Lung (tissue), 17 donors: ENCODE measurements at places on chromosomes 4 and X. TPM values are rescaled to one million over a fixed set of nuclear protein-coding genes. Genes with fewer than 3 reads are reported as not detected.

Gene MEPE
- not detected for polyA plus RNA-seq

Gene SLC38A5
- polyA plus RNA-seq, result 80.9 TPM

Gene NKX3-2
- polyA plus RNA-seq, result not detected

Gene SLC7A11
- 2.0 TPM for polyA plus RNA-seq

Gene SPP1
- polyA plus RNA-seq, result 5.4 TPM

Gene BRCC3
- 13.1 TPM for polyA plus RNA-seq

Gene L1CAM
- 0.20 TPM for polyA plus RNA-seq

Gene FGB
- polyA plus RNA-seq, result 0.28 TPM

Gene JCHAIN
- 91.8 TPM for polyA plus RNA-seq

Gene FHL1
- 90.5 TPM for polyA plus RNA-seq

Gene AIFM1
- polyA plus RNA-seq, result 27.8 TPM

GRCh38 chr4:10115271-10115796 lies 1.3 kb downstream of the WDR1 start:
- peak overlapping the region; percentile 96 for H3K27ac ChIP-seq
- peak overlapping the region; percentile 92 for H3K4me3 ChIP-seq
- peaks cover 10% of the 10 kb centered on the region for H3K36me3 ChIP-seq
- no peaks in the 10 kb centered on the region for H3K27me3 ChIP-seq

DNA sequence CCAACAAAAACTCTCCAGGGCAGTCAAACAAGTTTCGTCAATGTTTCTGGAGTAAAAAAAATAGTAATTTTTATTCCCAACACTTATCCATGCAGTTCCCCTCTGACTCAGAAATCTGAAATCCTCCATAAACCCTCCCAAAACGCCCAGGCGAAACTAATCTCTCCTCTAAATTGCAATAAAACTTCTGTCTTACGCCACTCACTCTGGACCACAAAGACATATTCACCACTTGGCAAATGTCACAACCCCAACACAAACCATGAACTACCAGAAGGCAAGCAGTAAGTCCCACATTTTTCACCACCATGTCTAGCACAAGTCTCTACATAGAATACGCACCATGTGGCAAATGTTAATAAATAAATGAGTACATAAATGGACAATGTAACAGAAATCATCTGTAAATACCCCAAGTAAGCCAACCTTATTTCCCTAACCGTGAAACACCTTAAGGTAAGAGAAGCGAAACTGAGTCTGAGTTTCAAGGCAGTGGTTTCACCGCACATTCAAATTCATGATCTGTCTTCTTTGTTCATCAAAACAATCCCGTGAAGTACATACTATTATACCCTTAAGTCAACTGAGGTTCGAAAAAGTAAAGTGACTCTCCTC lies 1.6 kb downstream of the PAPSS1 start:
- H3K27me3 ChIP-seq, result no peaks in the 10 kb centered on the region
- no peak overlapping the region for H3K27ac ChIP-seq
- peaks cover 25% of the 10 kb centered on the region for H3K4me1 ChIP-seq
- H3K36me3 ChIP-seq, result no peaks in the 10 kb centered on the region
- no peak overlapping the region for H3K4me3 ChIP-seq

- H3K27me3 ChIP-seq, result no peaks in the 10 kb centered on the region
- no peaks in the 10 kb centered on the region for H3K36me3 ChIP-seq
- no peak overlapping the region for H3K4me3 ChIP-seq
- DNase-seq, result no peak
- no peaks in the 10 kb centered on the region for H3K4me1 ChIP-seq
Measured at GRCh38 chr4:127048376-127049044, 584.2 kb upstream of the INTU start.

GRCh38 chrX:34341258-34341657 lies 209.1 kb upstream of the FAM47A start:
- H3K27me3 ChIP-seq, result no peaks in the 10 kb centered on the region
- no peaks in the 10 kb centered on the region for H3K36me3 ChIP-seq
- H3K27ac ChIP-seq, result no peak overlapping the region
- no peak overlapping the region for H3K4me3 ChIP-seq
- no peak for DNase-seq

DNA sequence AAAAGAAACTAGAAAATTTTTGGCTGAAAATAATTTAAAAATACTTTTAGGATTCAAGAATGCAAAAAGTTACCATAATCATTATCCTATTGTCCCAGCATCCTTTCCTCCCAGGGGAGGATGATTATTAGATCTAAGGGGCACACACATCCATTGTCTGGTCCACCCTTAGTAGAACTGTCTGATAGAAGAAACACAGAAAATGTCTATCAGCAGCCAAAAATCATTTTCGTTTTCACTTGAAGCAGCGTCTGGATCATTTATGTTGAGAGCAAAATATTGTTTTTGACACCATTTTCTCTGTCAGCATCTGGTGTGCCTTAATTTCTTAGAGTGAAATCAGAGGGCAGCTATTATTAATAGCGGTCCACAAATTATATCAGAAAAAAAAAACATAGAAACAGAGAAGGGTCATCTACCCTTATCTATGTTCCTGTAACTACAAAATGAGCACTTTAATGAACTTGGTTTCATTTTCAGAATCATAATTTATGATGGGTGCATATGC lies 446.3 kb downstream of the TRAM1L1 start:
- no peak for DNase-seq
- no peaks in the 10 kb centered on the region for H3K36me3 ChIP-seq
- H3K4me3 ChIP-seq, result no peak overlapping the region
- no peaks in the 10 kb centered on the region for H3K27me3 ChIP-seq

- no peak overlapping the region for H3K4me3 ChIP-seq
- DNase-seq, result no peak
- no peak overlapping the region for H3K27ac ChIP-seq
- peaks cover 17% of the 10 kb centered on the region for H3K4me1 ChIP-seq
Measured at GRCh38 chr4:145531223-145531622, 49.6 kb downstream of the SMAD1 start.

GRCh38 chrX:34406580-34406979 lies 250.5 kb downstream of the TMEM47 start:
- no peaks in the 10 kb centered on the region for H3K27me3 ChIP-seq
- no peaks in the 10 kb centered on the region for H3K36me3 ChIP-seq
- no peak for DNase-seq
- H3K27ac ChIP-seq, result no peak overlapping the region
- H3K4me1 ChIP-seq, result no peaks in the 10 kb centered on the region

GRCh38 chr4:8834681-8835220 lies 36.9 kb downstream of the HMX1 start:
- peaks cover 3% of the 10 kb centered on the region for H3K27me3 ChIP-seq
- H3K4me3 ChIP-seq, result no peak overlapping the region
- no peak overlapping the region for H3K27ac ChIP-seq
- no peaks in the 10 kb centered on the region for H3K4me1 ChIP-seq

GRCh38 chrX:133081990-133082389 lies 14.9 kb downstream of the USP26 start:
- H3K4me3 ChIP-seq, result no peak overlapping the region
- H3K36me3 ChIP-seq, result no peaks in the 10 kb centered on the region
- no peaks in the 10 kb centered on the region for H3K4me1 ChIP-seq
- peaks cover 5% of the 10 kb centered on the region for H3K27me3 ChIP-seq

DNA sequence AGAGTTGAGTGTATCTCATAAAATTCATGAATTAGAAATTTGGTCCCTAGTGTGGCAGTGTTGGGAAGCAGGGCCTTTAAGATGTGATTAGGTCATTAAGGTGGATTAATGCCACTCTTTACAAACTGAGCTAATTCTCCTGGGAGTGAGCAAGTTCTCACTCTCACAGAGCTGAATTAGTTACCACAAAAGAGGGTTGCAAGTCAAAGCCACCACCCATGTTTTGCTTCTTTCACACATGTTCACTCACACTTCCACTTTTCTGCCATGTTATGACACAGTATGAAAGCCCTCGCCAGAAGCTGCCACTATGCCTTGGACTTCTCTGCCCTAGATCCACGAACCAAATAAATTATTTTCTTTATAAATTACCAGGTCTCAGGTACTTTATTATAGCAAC lies 332.1 kb downstream of the ARAP2 start:
- no peaks in the 10 kb centered on the region for H3K27me3 ChIP-seq
- no peak overlapping the region for H3K27ac ChIP-seq
- H3K4me1 ChIP-seq, result no peaks in the 10 kb centered on the region
- no peak overlapping the region for H3K4me3 ChIP-seq

GRCh38 chr4:80419946-80420345 lies 84.4 kb downstream of the CFAP299 start:
- no peaks in the 10 kb centered on the region for H3K36me3 ChIP-seq
- no peaks in the 10 kb centered on the region for H3K4me1 ChIP-seq
- H3K27ac ChIP-seq, result no peak overlapping the region
- no peak overlapping the region for H3K4me3 ChIP-seq

- H3K4me1 ChIP-seq, result peaks cover 2% of the 10 kb centered on the region
- no peaks in the 10 kb centered on the region for H3K27me3 ChIP-seq
- no peak overlapping the region for H3K4me3 ChIP-seq
- no peak overlapping the region for H3K27ac ChIP-seq
- no peak for DNase-seq
- H3K36me3 ChIP-seq, result no peaks in the 10 kb centered on the region
Measured at GRCh38 chrX:43747476-43747875, 91.4 kb downstream of the MAOA start.

DNA sequence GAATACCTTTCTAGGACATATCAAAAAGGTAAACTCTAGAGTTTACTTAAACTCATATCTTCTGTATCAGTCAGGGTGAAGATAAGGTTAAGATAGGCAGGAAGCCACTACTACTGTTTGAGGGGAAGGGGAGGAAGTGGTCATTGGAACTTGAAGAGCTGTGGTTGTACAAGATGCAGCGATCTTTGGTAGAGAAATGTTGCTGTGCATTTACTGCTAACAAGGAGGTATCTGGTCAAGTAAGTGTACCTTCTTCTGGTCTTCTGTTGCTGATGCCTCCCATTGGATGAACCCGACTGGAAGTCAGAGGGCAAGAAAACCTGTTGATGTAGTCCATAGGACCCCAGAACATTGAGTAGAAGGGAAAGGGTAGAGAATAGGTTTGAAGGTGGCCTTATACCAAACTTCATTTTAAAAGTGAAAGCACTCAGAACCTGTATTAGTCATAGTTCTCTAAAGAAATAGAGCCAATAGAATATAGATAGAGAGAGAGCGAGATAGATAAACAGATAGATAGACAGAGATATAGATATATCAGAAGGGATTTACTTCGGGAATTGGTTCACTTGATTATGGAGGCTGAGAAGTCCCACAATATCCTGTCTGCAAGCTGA lies 47.9 kb upstream of the TSPAN5 start:
- no peak overlapping the region for H3K27ac ChIP-seq
- H3K36me3 ChIP-seq, result no peaks in the 10 kb centered on the region
- H3K4me3 ChIP-seq, result no peak overlapping the region
- H3K27me3 ChIP-seq, result no peaks in the 10 kb centered on the region

- no peak within 1 kb of the TSS for H3K4me3 ChIP-seq
- H3K27me3 ChIP-seq, result peaks cover 16% of the 10 kb centered on the region
- H3K27ac ChIP-seq, result no peak within 1 kb of the TSS
- peak; percentile 55 for DNase-seq
Measured at GRCh38 chrX:143635915-143636314, at the start of gene SLITRK4. Gene SLITRK4 (minus strand): TSS chrX:143636101. CDS start chrX:143631108, 4,993 bp downstream.

- H3K4me1 ChIP-seq, result no peaks in the 10 kb centered on the region
- H3K4me3 ChIP-seq, result no peak overlapping the region
- no peaks in the 10 kb centered on the region for H3K36me3 ChIP-seq
- peaks cover 2% of the 10 kb centered on the region for H3K27me3 ChIP-seq
- DNase-seq, result no peak
Measured at GRCh38 chrX:137353404-137353803, 212.5 kb upstream of the ZIC3 start.

DNA sequence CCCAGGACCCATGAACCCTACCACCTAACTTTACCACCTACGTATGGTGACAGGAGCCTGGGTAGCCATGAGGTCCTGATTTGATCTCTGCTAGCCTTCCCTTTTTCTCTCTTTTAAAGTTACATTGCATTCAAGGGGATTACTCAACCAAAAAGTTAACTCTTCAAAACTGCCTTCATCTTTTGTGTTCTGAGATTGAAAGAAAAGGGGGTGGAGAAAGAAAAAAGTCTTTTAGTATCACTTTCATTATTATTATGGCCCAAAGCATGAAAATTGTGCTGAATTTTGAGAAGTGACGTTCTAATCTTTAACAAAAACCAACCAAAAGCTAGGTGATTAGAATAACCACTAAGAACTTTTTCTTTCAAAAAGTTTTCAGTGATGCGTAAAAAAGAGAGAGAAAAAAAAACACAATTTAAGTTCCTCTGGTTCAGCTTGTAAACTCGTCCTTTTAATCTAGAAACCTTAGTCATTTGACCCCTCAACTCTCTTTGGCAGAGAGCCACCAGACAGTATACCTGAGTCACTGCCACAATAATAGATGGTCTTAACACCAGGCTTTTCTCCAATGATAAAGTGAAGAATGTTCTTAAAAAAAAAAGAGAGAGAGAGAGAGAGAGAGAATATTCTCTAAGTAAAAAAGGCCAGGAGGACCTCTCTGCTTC lies 347.4 kb upstream of the FGF13 start:
- H3K36me3 ChIP-seq, result no peaks in the 10 kb centered on the region
- no peak overlapping the region for H3K4me3 ChIP-seq
- no peaks in the 10 kb centered on the region for H3K27me3 ChIP-seq
- H3K4me1 ChIP-seq, result no peaks in the 10 kb centered on the region
- no peak for DNase-seq

DNA sequence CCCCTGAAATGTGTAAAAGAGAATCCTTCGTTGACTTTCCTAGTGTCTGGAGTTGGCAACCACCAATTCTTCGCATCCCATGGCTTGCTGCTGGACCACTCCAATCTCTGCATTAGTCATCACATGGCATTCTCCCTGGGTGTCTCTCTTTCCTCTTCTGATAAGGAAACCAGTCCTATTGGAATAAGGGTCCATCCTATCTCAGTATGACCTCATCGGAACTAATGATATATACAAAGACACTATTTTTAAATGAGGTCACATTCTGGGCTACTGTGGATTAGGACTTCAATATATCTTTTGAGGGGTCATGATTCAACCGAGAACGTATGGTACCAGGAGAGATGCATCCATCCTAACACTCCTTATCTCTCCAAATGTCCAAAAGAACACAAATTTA lies 259.1 kb upstream of the CPEB2 start:
- H3K27me3 ChIP-seq, result no peaks in the 10 kb centered on the region
- no peak overlapping the region for H3K27ac ChIP-seq
- H3K4me1 ChIP-seq, result no peaks in the 10 kb centered on the region

GRCh38 chr4:67603310-67604028 lies 44.9 kb downstream of the STAP1 start:
- H3K4me3 ChIP-seq, result no peak overlapping the region
- H3K27me3 ChIP-seq, result no peaks in the 10 kb centered on the region
- H3K4me1 ChIP-seq, result no peaks in the 10 kb centered on the region
- no peak for DNase-seq

GRCh38 chr4:179941911-179942310 lies 2301.3 kb upstream of the TENM3 start:
- DNase-seq, result no peak
- H3K27ac ChIP-seq, result no peak overlapping the region
- no peak overlapping the region for H3K4me3 ChIP-seq
- H3K4me1 ChIP-seq, result no peaks in the 10 kb centered on the region

- H3K4me1 ChIP-seq, result no peaks in the 10 kb centered on the region
- no peaks in the 10 kb centered on the region for H3K36me3 ChIP-seq
- H3K27me3 ChIP-seq, result no peaks in the 10 kb centered on the region
- DNase-seq, result no peak
Measured at GRCh38 chr4:162909952-162910351, 256.7 kb downstream of the NAF1 start.

DNA sequence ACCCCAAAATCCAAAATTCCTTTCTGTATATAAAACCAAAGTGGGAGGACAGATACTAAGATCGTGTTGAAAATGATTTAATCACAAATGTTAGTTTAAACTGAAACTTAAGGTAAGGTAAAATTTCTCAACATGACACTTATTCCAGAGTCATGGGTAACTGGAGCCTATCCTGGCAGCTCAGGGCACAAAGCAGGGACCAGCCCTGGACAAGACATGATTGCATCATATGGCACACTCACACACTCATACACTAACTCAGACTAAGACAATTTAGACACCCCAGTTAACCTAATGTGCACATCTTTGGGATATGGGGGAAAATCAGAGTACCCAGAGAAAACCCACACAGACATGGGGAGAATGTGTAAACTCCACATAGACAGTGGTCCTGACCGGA lies 244.1 kb upstream of the TEX13A start:
- no peak overlapping the region for H3K4me3 ChIP-seq
- no peak overlapping the region for H3K27ac ChIP-seq
- no peak for DNase-seq
- no peaks in the 10 kb centered on the region for H3K4me1 ChIP-seq
